Activated naive CD4-positive, alpha-beta T cell treated with anti-CD3 and anti-CD28 coated beads for 36 hours (primary cell): ENCODE measurements at places on chromosomes 7 and 10. TPM values are rescaled to one million over a fixed set of nuclear protein-coding genes. Genes with fewer than 3 reads are reported as not detected.

Gene FFAR4
- not detected for total RNA-seq

DNA sequence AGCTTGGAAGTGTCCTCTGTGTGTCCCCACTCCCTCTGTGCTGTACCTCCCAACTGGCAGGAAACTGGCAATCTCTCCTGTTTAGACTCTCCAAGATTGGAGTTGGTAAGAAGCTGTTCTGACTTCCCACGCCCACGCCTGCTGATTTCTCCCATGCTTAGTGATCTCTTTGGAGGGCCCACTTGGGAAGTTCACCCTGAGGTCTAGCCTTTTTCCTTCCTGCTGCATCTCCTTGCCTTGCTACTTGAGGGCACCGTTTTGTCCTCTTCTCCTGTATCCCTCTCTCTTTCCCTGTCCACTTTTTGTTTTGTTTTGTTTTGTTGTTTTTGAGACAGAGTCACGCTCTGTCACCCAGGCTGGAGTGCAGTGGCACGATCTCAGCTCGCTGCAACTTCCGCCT lies 35.4 kb downstream of the ZAN start:
- DNase-seq = no peak

GRCh38 chr7:130154501-130155317 lies 50.5 kb downstream of the TMEM209 start:
- no peak for DNase-seq

GRCh38 chr10:115409347-115409746 lies 316.2 kb downstream of the ATRNL1 start:
- DNase-seq = no peak

- DNase-seq = no peak
Measured at GRCh38 chr7:51278797-51279196, 37.8 kb downstream of the COBL start.

Gene DIP2C
- 0.91 TPM for total RNA-seq

DNA sequence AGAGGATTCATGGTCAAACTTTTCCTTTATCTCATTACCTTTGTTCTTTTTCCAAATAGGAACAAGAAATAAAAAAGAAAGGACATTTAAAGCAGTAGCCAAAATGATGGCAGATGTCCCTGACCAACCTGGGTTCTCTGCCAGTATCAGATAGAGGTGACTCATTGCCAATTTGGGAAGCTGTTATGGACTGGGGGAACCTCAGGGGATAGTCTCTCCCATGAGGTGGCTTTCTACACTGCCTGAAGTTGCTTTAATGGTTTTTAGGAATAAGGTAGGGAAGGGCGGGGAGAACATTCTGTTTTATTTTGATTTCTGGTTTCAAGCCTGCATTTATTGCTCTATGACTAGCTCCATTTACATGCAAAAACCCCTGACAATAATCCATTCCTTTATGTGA lies 457.9 kb upstream of the TPK1 start:
- DNase-seq = no peak

GRCh38 chr7:148503900-148504487 lies 86.6 kb upstream of the C7orf33 start:
- no peak for DNase-seq

DNA sequence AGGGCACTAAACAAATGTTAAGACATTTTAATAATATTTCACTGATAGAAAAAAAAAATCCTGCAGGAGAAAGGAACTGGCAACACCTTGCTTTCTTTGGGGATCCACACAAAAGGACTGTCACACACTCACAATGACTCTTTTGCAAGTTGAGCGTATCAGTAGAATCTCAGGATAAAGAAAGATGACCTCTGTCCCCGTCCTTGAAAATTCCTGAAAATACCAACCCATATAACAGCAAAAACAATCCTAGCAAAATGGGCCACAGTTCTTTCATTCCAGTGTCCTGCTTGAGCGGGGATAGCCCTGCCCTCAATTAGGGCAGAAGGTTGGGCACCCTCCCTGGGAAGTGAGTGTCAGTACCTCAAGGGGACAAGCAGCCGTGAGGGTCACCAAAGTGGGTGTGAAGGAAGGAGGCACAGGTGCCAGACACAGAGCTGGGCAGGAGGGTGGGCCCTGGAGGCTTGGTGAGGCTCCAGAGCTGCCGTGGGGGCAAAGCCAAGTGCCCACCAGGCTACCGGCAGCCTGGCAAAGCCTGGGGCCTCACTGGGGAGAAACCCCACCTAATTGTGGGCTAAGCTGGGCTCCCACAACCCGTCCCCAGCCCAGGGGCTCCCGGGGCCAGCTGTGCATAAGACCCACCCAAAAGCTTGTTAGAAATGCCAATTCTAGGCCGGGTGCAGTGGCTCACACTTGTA lies 2.8 kb downstream of the WDR86 start:
- no peak for DNase-seq
